ENCODE measurements at places on chromosomes 2 and 18.

DNA sequence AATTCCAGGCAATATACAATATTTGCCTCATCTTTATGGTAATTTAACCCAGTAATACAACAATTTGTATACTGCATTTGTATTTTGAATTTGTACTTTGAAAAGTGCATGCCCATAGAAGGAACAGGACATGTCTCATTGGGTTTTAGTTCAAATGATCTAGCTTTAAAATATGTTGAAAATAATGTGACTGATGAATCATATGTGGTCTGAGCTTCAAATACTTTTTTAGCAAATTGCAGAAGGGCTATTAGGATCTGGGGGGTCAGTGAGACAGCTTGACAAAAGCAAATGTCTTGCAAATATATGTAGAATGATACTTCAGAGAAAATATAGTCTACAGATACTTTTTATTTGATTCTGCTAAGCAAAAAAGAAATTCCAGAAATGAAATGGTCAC lies 248.9 kb downstream of the DCC start:
- DNase-seq, result no peak

- DNase-seq, result no peak
Observed at GRCh38 chr2:133952420-133952819, 301.5 kb upstream of the MGAT5 start.

DNA sequence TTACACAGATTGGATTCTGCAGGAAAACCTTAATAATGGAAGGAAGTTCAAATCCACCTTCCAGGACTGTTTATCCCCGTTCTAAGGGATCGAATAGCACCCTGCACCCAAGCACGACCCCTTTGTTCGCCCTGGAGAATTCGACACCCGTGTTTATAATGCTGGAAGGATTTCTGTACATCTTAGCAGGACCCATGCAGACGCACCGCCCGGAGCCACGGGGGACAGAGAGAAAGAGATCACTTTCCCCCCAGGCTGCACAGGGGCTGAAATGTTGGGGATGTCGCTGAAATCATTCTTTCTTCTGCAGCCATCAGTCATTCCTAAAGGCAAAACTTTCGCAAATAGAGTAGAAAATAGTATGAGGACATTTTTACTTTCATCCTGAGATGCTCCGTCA lies 238.7 kb upstream of the SALL3 start:
- DNase-seq, result no peak

DNA sequence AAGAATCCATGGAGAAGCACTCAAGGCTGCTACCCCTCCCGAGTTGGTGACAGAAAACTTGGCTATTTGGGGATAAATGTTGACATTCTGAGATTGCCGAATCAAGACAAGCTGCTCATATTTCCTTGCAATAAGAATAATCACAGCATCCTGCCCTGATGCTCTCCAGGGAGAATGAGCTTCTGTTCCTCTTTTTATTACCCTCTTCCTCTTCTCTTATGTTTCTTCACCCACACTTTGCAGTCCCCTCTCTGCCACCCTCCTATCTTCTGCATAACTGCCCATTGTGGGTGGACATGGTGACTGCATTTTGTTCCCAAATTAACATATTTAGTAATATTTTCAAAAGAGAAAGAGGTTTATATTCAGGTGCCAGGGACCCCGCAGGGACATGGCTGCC lies 11.9 kb upstream of the MSGN1 start:
- DNase-seq, result no peak

DNA sequence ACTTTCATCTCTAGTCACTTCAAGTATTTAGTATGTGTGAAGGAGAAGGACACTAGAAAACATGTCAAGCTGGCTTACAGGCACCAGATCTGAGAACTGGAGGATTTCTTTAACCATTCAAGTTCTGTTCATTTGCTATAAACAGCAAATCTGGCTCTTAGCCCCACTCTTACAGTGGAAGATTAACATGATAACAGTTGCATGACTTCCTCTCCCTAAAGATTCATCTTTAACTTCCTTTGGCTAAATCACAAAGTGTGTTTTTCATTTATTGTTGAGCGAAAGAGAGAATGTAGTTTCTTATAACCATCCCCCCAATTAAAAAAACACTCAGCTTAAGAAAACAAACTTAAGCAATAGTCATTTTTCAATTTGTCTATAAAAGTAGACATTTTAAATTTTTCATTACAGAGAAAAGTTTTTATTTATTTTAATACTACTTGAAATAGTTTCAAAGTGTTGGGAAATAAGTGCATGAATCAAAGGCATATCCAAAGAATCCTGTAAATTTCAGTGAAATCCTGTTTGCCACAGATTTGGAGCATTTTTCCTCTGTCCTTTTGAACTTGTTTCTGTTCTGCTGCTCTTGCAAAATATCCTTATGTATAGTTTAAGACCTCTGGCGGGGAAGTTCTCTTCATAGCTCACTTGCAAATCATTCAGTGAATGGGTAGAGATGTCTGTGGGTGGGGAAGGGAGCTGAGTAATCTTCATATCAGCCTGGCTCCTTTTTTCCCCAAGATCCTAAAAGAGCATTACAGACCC lies 241.0 kb upstream of the RBBP8 start:
- DNase-seq, result no peak

DNA sequence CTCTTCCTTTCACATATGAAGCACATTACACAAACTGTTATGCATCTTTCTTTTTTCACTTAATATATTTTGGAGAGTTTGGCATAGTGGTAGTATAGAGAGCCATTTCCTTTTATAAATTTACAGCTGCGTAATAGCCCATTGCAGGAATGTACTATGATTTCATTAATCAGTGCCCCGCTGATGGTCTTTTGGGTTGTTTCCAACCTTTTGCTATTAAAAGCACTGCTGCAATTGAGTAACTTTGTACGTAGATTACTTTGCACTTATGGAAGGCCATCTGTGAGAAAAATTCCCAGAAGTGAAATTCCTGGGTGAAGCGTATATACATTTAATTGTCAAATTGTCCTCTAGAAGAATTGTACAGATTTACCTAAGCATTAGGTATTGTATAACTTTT lies 565.3 kb upstream of the ZNF804A start:
- no peak for DNase-seq

DNA sequence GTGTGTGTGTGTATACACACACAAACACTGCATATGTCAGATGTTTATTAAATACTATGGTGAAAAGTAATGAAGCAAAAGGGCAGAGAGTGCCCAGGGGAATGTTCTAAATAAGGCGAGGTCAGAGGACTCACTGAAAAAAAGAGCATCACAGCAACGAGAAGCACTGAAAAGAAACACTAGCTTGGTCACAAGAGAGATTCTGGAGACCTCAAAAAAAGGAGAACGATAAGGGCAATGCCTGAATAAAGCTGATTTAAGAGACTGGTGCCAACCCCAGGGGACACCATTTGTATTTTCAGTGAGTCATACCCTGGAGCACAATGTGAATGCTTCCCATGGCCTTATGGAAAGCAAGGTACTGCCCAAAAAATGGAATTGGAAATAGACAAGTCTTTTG lies 14.5 kb downstream of the SLC40A1 start:
- no peak for DNase-seq

DNA sequence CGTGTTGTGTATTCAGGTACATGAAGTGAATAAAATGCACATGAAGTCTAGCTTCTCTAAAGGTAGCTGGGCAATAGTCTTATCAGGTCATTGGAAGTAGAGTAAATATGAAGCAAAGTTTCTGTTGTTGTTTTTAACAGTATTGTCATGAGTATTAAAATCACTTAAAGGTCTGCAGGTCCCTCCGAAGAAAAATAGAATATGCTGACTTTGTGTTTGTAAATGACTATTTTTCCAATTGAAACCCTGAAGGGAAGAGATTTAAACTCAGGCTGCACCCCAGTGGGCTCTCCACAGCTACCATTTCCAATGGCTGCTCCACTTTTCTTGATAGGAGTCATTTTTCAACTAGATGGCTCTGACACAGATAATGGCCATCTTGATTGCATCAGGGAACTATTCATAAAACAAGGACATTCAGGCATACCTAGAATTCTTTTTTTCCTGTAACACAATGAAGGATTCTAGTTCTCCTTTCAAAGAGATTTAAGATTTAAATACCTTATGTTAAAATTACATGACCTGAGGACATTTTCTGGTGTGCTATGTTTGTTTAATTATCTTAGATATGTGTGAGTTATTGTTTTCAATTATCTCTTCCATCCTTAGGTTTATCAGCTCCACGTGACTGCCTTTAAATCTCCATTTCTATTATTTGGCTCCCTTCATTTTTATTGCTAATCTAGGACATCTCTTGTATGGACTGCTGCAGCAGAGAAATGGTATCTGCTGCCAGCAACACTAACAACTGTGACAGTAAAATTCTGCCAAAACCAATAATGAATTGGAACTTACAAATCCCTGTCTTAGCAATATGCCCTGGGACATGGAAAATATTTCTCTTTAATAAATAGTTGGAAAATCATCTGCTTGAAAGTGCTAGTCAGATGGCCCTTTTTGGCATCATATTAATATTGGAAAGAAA lies 149.2 kb upstream of the NOSTRIN start:
- DNase-seq, result no peak

DNA sequence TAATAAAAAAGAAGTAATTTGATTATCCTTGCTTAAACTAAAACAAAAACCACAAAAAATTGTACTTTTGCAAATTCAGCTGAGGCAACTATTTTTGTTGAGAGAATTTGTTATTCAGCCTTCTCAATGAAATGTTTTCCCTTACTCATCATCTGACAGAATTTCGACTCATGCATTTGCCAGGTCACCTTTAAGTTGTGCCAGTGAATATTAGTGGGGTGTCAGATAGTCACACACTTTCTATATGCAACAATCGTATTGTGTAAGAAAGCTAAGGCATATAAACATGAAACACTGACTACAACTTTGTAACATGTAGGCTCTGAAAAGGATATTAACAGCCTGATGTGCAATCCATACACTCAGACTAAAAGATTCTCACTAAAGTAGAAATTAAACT lies 1653.1 kb upstream of the SLC39A10 start:
- DNase-seq, result no peak

GRCh38 chr2:156486614-156487013 lies 50.4 kb downstream of the GPD2 start:
- no peak for DNase-seq

GRCh38 chr2:19847486-19847885 lies 54.3 kb downstream of the TTC32 start:
- no peak for DNase-seq

GRCh38 chr2:190183539-190183938 lies 121.0 kb upstream of the MSTN start:
- no peak for DNase-seq

GRCh38 chr2:200034816-200035215 lies 79.4 kb downstream of the MAIP1 start:
- DNase-seq, result no peak

DNA sequence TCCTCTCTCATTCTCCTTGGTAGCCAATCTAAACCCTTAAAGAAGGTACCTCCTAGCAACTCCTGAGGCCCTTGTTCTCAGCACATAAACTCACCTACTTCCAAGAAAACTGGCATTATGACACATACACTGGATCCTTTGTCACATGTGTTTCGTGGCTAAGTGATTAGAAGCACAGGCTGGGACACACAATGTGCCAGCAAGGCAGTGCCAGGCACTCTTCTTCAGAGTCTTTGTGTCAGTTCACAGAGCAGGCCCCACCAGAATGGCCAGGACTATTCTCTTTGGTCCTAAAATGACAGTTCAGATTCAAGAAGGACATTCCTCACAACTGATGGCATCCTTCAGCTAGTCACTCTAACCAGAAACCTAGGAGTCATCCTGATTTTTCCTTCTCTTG lies 40.3 kb downstream of the SMC6 start:
- no peak for DNase-seq

DNA sequence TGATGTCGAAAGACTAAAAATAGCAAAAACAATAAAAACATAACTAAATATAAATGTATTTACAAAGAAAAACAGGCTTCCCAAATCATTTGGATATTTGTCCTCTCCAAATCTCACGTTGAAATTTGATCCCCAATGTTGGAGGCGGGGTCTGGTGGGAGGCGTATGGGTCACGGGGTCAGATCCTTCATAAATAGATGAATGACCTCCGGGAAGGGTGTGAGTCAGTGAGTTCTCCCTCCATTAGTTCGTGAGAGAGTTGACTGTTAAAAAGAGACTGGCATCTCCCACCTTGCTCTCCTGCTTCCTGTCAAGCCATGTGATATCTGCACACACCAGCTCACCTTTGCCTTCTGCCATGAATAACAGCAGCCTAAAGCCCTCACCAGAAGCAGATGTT lies 703.0 kb downstream of the TMEM182 start:
- DNase-seq, result no peak

- DNase-seq, result no peak
Observed at GRCh38 chr2:43276266-43276941, 50.0 kb upstream of the ZFP36L2 start.

GRCh38 chr18:61953161-61953560 lies 60.4 kb upstream of the RNF152 start:
- no peak for DNase-seq

DNA sequence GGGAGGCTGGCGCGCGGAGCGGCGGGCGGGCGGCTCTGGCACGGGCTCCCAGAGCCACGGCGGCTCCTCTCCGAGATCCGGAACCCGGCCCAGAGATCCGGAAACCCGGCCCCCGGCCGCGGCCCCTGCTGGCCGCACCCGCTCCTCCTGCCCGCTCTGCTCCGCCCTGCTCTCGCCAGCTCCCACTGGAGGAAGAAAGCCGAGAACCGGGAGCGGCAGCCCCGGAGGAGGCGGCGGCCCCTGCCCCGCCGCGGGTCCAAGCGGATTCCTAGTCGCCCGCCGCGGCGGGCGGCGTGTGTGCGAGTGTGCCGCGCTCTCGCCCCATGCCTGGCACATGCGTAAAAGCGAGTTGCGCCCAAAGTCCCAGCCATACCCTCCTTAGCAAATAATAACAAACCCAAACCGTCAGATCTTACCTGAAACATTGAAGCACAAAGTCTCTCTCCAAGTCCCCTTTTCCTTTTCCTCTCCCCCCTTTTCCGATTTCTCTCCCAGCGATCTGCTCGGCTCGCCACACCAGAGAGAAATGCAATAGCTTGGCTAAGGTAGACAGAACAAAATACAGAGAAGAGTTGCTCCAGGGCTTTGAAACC lies 108.7 kb upstream of the KCTD1 start:
- no peak for DNase-seq

DNA sequence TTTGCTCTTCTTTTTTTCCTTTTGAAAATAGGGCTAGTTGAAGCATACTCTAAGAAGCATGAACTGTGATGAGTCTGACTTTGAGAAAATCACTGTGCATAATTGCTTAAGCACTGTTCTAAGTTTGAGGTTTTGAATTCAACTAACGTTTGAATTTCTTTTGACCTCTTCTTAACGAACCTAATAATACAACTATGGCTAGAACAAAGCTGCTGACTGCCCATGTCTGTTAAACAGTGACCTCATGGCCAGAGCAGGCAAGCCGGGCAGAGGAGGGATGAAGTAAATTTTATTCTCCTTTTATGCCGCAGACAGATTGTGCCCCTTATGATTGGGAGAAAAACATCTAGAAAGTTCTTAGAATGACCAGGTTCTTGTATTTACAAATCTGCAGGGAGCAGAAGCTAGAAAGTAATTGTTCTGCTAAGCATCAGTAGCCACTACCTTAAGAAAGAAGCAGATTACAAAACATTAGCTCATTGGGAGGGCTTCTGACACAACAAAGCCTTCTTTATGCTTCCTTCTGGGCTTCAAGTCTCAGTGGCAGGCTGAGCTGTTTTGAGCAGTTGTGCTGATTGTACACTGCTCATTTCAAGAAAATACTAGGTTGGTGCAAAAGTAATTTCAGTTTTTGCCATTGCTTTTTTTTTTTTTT lies 97.8 kb upstream of the RASGRP3 start:
- no peak for DNase-seq

- DNase-seq, result no peak
Observed at GRCh38 chr2:163548970-163549369, 186.8 kb downstream of the FIGN start.

GRCh38 chr2:222523783-222524544 lies 99.6 kb downstream of the SGPP2 start:
- no peak for DNase-seq

Measured in stimulated activated CD4-positive, alpha-beta T cell treated with anti-CD3 and anti-CD28 coated beads, TNF-alpha, amount 100 ng/mL, for 1 hour (primary cell).